ENCODE measurements at places on chromosomes 5 and 9.

DNA sequence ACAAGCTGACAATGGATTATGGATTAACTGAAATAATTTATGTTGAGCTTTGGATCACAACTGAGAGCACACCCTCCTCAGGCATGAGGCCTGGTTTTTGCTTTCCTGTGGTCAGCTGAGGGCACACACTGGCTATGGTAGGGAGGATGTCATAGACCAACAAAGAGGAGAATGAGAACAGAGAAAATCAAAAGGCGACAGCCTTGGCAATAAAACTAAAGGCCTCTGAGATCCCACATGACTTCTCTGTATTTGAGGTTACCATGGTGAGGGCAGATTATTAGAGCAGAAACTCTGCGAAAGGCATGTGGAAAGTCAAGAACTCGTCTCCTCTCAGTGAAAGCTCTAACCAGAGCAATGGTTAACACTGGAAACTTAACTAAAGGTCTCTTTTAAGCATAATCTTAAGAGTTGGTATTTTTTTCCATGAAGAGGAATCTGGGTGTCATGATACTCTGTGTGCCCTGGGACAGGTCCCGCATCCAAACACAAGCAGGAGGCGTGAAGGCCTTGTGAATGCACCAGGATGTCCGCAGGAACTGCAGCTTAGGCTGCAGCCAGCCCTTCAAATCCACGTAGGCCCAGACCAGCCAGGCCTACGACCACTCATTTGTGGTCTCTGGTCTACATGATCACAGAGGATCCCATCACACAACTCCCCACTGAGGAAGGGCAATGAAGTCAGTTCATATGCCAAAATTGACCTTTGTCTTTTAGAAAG is 12.4 kb upstream of the MEIKIN start:
- DNase-seq, result no peak

- no peak for DNase-seq
Measured at GRCh38 chr5:54357408-54358058, 47.2 kb upstream of the ARL15 start.

- no peak for DNase-seq
Measured at GRCh38 chr5:53178830-53179229, 69.3 kb upstream of the MOCS2 start.

GRCh38 chr5:13278148-13278547 is 666.3 kb downstream of the DNAH5 start:
- DNase-seq, result no peak

GRCh38 chr9:111037708-111038330 is 451 bp downstream of the LPAR1 start:
- peak; percentile 66 for DNase-seq

DNA sequence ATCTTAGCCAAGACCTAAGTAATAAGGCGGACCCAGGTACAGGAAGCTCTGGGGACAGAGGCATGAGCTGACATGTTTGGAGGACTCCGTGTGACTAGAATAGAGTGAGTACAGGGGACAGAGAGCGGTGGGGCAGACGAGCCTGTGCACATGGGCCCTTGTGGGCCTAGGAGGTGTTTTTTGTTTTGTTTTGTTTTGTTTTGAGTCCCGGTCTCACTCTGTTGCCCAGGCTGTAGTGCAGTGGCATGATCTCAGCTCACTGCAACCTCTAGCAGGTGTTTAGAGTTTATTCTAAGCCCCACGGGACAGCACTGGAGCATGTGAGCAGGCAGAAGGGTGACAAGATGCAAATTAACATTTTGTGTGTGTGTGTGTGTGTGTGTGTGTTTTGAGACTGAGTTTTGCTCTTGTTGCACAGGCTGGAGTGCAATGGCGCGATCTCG is 3.1 kb upstream of the EEIG1 start:
- no peak for DNase-seq

DNA sequence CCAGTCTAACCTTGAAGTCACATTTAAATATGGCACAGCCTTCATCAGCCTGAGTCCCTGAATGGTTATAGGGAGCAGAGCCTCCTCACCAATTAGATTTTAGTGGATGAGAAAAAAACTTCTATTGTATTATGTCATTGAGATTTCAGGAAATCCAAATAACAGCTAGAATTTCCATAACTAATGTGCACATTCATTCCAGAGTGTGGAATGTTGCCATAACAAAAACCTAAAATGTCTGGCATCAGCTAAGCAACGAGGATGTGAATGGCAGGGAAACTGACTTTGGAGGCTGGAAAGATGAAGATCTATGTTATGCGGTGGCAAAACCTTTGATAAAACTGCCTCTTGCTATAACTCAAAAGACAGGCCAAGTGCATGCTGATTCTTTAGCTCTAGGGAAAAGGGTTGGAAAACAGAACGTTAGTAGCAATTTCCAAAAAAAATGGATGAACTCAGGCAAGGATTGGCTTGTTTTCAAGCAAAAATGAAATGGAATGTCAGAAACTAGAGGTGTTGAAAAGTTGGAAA is 91.3 kb upstream of the NFIB start:
- DNase-seq, result no peak

Data from ELF-1 (cell line).